ENCODE measurements at places on chromosomes 16 and 17. TPM values are rescaled to one million over a fixed set of nuclear protein-coding genes. Genes with fewer than 3 reads are reported as not detected.

TBC1D3C gene
- total RNA-seq = not detected

ALDH3A1 gene
- not detected for total RNA-seq

CNTD1 gene
- total RNA-seq = 0.95 TPM

UTS2R gene
- not detected for total RNA-seq

PPP1R1B gene
- 0.38 TPM for total RNA-seq
